ENCODE measurements at places on chromosomes 1 and 21.

- no peak for DNase-seq
Observed at GRCh38 chr1:241525026-241525425, 5.5 kb upstream of the FH start.

DNA sequence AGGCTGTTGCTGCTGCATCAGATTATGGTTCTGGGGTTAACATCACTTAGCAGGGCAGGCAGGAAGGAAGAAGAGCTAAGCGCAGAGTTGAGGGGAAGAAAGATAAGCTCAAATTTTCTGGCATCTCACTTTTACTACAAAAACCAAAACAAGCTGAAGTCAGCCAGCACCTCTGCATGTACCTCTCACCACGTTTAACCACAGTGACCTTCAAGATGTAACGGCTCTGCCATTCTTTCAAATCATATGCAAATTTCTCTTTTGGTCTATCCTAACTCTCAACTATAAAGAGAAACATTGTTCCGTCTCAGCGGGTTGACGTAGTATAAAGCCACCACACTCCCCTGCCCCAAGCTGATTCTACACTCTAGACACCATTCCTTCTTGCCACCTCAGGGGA lies 154.4 kb downstream of the OMA1 start:
- DNase-seq = no peak

DNA sequence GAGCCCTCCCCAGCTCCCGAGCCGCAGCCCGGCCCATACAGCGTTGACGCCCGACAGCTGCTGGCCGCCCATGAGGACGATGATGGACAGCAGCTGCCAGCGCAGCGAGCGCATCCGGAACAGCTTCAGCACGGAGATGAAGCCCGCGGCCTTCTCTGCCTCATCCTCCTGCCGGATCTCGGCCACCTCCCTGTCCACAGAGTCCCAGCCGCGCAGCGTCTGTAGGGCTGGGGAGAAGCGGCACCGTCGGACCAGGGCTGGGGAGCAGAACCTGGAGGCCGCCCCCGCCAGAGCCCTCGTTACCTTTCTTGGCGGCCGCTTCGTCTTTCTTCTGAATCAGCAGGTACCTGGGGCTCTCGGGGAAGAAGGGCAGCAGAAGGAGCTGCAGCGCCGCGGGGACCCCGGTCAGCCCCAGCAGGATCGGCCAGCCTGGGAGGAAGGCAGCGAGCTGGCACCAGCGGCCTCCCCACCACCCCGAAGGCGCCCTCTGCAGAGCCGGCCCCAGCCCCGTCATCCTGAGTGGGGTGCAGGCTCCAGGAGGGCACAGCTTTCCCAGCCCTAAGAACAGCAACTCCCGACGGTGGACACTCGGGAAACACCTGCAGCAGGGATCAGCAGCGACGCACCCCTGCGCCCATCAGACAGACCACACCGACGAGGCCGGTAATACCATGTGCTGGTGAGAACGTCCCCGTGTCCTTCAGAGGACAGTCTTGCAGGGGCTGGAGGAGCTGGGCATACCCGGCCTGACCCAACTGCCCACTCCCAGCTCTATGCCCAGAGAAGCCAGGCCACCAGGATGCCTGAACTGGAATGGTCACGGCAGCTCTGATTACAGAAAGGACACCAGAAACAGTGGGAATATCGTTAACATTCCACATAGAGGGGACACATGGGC lies 13.8 kb upstream of the SLC2A7 start:
- no peak for DNase-seq

GRCh38 chr1:246065592-246065991 lies 441.5 kb downstream of the SMYD3 start:
- DNase-seq = no peak

DNA sequence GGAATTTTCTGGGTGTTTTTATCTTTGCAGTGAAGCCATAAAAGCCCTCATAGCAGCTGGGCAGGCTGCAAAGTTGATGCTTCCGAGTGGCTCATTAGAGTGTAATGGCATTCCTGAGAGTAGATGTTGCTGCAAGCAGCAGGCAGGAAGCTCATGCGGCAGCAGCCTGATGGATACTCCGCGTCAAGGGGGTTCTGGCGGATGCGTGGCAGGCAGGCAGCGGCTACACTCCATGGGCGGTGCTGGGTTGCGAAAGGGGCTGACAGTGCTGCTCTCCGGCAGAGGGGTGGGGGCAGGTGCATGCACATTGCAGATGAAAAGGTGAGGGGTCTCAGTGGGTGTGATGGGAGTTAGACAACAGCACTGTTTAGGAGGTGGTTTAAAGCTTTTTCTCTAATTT lies 93.2 kb upstream of the AJAP1 start:
- DNase-seq = no peak

DNA sequence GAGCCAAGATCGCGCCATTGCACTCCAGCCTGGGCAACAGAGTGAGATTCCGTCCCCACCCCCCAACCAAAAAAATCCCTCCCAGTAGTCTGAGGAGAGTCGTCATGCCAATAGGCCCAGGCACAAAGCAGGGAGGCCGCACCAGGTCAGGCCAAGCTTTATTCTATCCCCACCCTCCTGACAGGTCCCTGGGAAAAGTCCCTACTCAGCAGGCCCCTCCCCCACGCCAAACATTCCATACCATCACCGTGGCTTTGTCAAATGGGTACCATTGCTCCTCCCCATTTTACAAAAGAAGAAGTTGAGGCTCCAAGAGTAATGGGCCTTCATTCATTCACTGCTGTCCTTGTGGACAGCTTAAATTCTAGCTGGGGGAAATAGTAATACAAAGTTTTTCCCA lies 5.3 kb downstream of the GPR3 start:
- DNase-seq = no peak

- DNase-seq = peak; percentile 72
Observed at GRCh38 chr1:47192458-47193384, 2.9 kb upstream of the PDZK1IP1 start.

- DNase-seq = peak; percentile 41
Observed at GRCh38 chr1:161073474-161074121, 3.9 kb upstream of the ARHGAP30 start.
